ENCODE measurements at places on chromosomes 7 and 10. TPM values are rescaled to one million over a fixed set of nuclear protein-coding genes. Genes with fewer than 3 reads are reported as not detected.

ERVW-1 gene
- not detected for total RNA-seq

RNF32 gene
- total RNA-seq, result 2.8 TPM

TAS2R41 gene
- total RNA-seq, result not detected

COBL gene
- not detected for total RNA-seq

VSTM4 gene
- total RNA-seq, result under 0.01 TPM

ZNF786 gene
- 3.7 TPM for total RNA-seq

NSMCE4A gene
- 54.8 TPM for total RNA-seq

MYO1G gene
- under 0.01 TPM for total RNA-seq

PAX2 gene
- total RNA-seq, result not detected

LIPM gene
- total RNA-seq, result not detected

TRIL gene
- total RNA-seq, result under 0.01 TPM

TMEM178B gene
- not detected for total RNA-seq

SEC23IP gene
- total RNA-seq, result 29.1 TPM

ASB10 gene
- not detected for total RNA-seq

GPR85 gene
- 3.4 TPM for total RNA-seq

PTPN20 gene
- 0.35 TPM for total RNA-seq

CNNM1 gene
- total RNA-seq, result not detected

CYP3A7 gene
- not detected for total RNA-seq

PAPOLB gene
- under 0.01 TPM for total RNA-seq

ITIH5 gene
- total RNA-seq, result not detected

CDC14C gene
- total RNA-seq, result not detected

PROSER2 gene
- total RNA-seq, result 4.3 TPM

DDC gene
- total RNA-seq, result not detected

INTS15 gene
- 17.0 TPM for total RNA-seq

CFAP69 gene
- 3.4 TPM for total RNA-seq

GNA12 gene
- 38.3 TPM for total RNA-seq

EPO gene
- not detected for total RNA-seq

BICC1 gene
- 13.5 TPM for total RNA-seq

INPP5A gene
- 27.8 TPM for total RNA-seq

FZD1 gene
- 3.5 TPM for total RNA-seq

ATRNL1 gene
- total RNA-seq, result under 0.01 TPM

CALHM1 gene
- total RNA-seq, result not detected

STOX1 gene
- not detected for total RNA-seq
